ENCODE measurements at places on chromosomes 6 and 20. TPM values are rescaled to one million over a fixed set of nuclear protein-coding genes. Genes with fewer than 3 reads are reported as not detected.

B3GAT2 gene
- total RNA-seq: not detected

SLC35F1 gene
- not detected for total RNA-seq

SLC17A5 gene
- total RNA-seq: 6.0 TPM

MYCT1 gene
- total RNA-seq: not detected

VAPB gene
- total RNA-seq: 11.1 TPM

ANKRD66 gene
- not detected for total RNA-seq

ARMH2 gene
- not detected for total RNA-seq

ADTRP gene
- not detected for total RNA-seq

HLA-DPB1 gene
- total RNA-seq: 601 TPM

FAM83B gene
- not detected for total RNA-seq

GRCh38 chr20:1108437-1108920 lies 9.9 kb upstream of the PSMF1 start:
- DNase-seq: peak; percentile 70

GRCh38 chr6:144395014-144395413 lies 109.9 kb downstream of the UTRN start:
- no peak for DNase-seq

GRCh38 chr20:46703435-46703834 lies 6.0 kb upstream of the SLC2A10 start:
- no peak for DNase-seq

DNA sequence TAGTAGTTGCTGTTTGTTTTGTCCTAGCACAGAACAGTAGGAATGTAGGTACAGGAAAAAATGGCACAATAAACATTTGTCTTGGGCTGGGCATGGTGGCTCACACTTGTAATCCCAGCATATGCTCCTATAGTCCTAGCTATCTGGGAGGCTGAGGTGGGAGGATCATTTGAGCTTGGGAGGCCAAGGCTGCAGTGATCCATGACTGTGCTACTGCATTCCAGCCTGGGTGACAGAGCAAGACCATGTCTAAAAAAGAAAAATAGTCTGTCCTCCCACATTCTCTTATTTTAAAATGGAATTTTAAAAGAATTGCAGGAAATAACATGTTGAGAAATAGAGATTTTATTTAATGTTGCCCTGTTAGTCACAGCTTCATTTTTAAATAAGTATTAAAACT lies 87.8 kb downstream of the ANKRD6 start:
- DNase-seq: no peak

GRCh38 chr20:51315390-51315789 lies 227.1 kb downstream of the NFATC2 start:
- no peak for DNase-seq

DNA sequence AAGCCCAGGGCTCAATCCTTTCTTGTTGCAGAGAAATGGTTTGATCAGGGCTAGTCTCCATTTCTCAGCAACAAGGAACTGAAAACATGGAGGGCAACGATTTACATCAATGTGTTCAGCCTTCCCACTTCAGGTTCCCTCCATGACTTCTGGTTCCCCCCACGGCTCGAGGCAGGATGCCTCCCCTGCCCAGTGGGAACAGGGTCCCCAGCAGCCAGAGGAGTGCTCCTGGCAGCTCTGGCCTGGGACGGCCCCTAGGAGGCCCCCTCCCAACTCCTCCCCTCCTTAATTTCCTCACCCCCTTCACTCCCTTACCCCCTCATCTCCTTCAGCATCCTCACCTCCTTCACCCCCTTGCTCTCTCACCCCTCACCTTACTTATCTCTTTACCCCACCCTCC lies 283.8 kb downstream of the CDC5L start:
- no peak for DNase-seq

DNA sequence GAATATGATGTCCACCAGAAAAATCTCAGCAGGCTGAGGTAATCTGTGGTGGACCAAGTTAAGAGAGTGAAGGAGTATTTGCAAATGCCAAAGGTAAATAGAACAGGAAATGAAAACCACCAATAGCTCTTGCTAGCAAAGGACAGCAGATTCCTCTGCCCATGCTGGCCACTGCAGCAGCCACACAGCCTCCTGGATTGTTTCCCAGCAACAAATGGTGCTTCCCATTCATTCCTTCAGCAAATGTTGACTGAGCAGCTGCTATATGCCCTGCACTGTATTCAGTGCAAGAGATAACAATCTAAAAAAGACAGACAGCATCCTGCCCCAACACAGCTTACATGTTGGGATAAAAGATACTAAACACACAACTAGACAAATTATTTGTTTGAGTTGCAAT lies 11.0 kb downstream of the ROS1 start:
- DNase-seq: no peak

DNA sequence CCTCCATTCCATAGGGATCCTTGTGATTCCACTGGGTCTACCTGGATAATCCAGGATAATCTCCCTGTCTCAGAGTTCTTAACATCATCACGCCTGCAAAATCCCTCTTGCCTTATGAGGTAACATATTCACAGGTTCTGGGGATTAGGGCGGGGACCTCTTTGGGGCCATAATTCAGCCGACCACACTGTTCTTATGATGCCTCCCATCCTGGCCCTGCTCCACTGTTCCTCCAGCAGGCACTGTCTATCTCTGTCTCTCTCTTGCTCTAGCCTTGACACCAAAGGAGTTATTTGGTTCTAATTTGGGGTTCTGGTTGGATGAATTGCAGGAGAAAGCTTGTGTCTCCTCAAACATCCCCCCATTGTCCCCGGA lies 168.1 kb downstream of the NFATC2 start:
- no peak for DNase-seq

DNA sequence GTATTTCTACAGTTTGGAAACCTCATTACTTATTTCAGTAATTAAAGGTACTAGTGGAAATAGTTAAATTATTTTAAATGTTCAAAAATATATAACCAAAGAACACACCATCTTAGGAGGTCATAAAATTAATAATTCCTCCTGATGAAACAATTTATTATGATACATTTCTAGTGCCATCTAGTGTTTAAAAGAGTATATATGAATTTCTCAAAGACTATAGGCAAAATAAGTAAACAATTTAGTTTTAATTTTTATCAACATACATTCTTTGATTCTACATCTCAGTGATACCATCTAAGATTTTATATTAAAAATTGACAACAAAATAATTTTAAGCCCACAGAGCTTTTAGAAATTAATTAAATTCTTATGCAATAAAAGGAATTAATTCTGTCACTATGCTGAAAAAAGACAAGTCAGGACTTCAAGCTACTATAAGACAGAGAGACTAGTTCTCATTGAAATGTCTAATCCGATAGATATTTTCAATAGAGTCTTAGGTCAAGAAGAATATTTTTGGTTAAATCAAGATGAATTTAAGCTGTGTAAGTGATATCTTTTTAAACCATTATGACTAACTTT lies 107.8 kb upstream of the RNF217 start:
- DNase-seq: peak; percentile 60

DNA sequence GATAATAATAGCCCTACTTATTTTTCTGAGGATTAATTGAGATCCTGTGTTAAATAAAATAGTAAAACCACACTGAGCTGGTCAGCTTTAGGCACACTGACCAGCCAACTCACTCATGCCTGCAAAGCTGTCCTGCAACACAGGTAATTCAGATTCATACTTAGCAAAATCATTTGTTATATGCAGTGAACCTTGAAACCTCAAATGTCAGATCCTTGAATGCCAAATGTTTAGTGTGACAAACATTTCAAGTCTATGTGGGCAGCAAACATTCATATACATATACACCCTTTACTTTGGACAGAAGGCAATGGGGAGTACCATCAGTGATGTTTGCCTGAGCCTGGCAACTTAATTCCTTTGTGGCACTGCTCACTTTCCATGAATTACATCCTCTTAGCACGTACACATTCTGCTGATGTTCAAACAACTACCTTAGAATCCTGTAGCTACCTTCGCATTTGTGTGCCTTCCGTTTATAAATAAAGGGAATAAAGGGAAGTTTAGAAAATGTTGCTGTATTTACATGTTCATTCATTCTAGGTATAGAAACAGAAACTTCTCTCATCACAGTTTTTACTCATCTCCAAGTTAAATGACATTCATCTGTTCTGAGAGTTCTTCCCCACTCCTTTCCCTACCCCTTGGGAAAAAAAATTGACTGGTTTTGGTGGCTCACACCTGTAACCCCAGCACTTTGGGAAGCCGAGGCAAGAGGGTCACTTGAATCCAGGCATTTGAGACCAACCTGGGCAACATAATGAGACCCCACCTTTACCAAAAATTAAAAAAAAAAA lies 140.8 kb downstream of the ZFAND3 start:
- no peak for DNase-seq

DNA sequence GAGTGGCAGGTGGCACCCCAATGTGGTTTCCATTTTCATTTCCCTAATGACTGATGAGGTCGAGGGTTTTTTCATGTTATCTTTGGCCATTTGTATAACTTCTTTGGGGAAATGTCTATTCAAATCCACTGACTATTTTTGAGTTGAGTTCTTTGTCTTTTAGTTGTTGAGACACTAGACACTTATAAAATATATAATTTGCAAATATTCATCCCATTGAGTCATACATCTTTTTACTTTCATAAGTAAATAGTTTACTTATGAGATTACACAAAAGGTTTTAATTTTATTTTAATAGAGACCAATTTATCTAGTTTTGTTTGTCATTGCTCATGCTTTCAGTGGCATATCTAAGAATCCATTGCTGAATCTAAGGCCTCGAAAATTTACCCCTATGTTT lies 49.5 kb downstream of the THBS2 start:
- no peak for DNase-seq

DNA sequence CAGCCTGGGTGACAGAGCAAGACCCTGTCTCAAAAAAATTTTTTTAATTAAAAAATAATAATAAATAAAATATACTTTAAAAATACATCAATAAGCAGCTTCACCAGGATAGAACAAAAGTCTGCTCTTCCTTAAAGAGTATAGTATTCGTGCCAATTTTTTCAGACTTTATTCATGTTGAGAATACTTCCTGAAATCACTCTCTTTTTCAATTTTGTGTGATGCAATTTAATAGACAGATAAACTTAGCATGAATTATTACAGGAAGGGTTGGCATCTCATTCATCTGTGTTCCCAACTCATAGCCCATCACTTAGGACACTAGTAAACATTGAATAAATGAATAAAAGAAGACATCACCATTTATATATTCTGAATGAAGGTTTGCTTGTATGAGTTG lies 52.4 kb downstream of the IPCEF1 start:
- DNase-seq: no peak

GRCh38 chr6:34560366-34561226 lies 4.5 kb upstream of the SPDEF start:
- DNase-seq: no peak

DNA sequence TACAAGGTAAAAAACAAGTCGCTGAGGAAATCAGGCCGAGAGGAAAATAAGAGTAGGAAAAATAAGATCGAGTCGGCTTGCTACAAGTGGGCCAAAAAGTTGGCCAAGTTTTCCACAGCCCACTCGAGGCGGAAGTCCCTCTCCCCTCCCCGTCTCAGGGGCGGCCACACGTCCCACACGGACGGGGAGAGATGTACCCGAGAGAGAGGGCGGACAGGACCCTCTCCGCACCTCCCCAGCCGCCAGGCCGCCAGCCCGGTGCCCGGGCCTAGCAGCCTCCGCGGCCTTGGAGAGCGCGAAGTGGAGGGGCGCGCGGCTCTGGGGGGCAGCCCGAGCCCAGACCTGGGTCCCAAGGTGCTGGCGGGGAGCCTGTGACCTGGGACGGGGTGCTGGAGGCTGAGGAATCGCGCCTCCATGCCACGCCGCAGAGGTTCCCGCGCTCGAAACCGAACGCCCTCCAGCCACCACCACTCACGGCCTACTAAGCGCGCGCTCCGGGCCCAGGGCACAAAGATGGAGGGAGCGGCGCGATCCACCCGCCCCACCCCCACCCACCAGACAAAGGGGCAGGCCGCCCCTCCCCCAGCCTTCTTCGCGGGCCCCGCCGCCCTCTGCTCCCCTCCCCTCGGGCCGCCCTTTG lies 1.9 kb upstream of the HMGA1 start:
- no peak for DNase-seq

Data from Karpas-422 (cell line).